Hair follicle dermal papilla cell (primary cell): ENCODE measurements at places on chromosomes 13 and 19. TPM values are rescaled to one million over a fixed set of nuclear protein-coding genes. Genes with fewer than 3 reads are reported as not detected.

The ZNF90 gene
- 1.1 and 1.3 TPM in 2 replicates for total RNA-seq

The CYP4F3 gene
- not detected in 2 replicates for total RNA-seq

The MATK gene
- not detected in 2 replicates for total RNA-seq

The RNF113B gene
- not detected in 2 replicates for total RNA-seq

The SHISA7 gene
- total RNA-seq, result not detected in 2 replicates

The EDNRB gene
- total RNA-seq, result 0.97 and 2.4 TPM in 2 replicates

The FUT3 gene
- total RNA-seq, result not detected in 2 replicates

The NXNL1 gene
- not detected in 2 replicates for total RNA-seq

The FAM216B gene
- total RNA-seq, result not detected in 2 replicates

The ZNF808 gene
- 16.8 and 20.9 TPM in 2 replicates for total RNA-seq

The DDA1 gene
- total RNA-seq, result 10.9 and 21.6 TPM in 2 replicates

The DENND1C gene
- total RNA-seq, result not detected in 2 replicates

The ZNF555 gene
- 8.5 and 8.9 TPM in 2 replicates for total RNA-seq

The CYP2F1 gene
- total RNA-seq, result not detected in 2 replicates

The IGFL4 gene
- under 0.01 TPM in 1 of 2 replicates, not detected in the other for total RNA-seq
